ENCODE measurements at places on chromosomes 3 and 15. TPM values are rescaled to one million over a fixed set of nuclear protein-coding genes. Genes with fewer than 3 reads are reported as not detected.

Gene MAPKBP1
- 8.1 TPM for polyA plus RNA-seq

Gene PIGX
- 13.4 TPM for polyA plus RNA-seq

Gene IL17RE
- 3.6 TPM for polyA plus RNA-seq

Gene SEMA6D
- polyA plus RNA-seq = 3.9 TPM

Gene GOLGA8J
- polyA plus RNA-seq = 0.05 TPM

Gene CAV3
- 1.2 TPM for polyA plus RNA-seq

Gene PLIN1
- polyA plus RNA-seq = 1.0 TPM

Gene DPH6
- polyA plus RNA-seq = 8.9 TPM

Gene PLCH1
- 7.6 TPM for polyA plus RNA-seq

Measured in thymus (tissue), 14 donors.